ENCODE measurements at places on chromosomes 11 and 22.
A peak's percentile ranks its signal among the peaks of the same experiment; 100 is the strongest.

DNA sequence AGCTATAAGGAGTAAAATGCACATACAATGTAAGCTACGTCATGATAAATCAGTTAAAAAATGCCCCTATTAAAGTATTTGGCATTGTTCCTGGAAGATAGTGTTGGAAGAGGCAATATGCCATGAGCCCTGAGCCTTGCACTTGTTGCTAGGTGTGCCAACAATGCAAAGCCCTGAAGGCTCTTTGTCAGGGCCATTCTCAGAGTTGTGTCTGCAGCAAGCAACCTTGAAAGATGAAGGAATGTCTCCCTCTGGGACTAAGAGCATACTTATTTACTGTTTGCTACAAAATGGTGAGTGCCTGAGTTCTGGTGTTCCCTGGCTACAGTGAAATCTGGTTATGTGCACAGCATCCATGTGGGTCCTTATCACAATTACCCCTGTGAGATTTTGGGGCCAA, 322.3 kb upstream of the FAT3 start:
- no peak overlapping the region for H3K4me3 ChIP-seq
- H3K27me3 ChIP-seq = no peaks in the 10 kb centered on the region
- DNase-seq = no peak
- no peak overlapping the region for H3K27ac ChIP-seq
- H3K36me3 ChIP-seq = no peaks in the 10 kb centered on the region

DNA sequence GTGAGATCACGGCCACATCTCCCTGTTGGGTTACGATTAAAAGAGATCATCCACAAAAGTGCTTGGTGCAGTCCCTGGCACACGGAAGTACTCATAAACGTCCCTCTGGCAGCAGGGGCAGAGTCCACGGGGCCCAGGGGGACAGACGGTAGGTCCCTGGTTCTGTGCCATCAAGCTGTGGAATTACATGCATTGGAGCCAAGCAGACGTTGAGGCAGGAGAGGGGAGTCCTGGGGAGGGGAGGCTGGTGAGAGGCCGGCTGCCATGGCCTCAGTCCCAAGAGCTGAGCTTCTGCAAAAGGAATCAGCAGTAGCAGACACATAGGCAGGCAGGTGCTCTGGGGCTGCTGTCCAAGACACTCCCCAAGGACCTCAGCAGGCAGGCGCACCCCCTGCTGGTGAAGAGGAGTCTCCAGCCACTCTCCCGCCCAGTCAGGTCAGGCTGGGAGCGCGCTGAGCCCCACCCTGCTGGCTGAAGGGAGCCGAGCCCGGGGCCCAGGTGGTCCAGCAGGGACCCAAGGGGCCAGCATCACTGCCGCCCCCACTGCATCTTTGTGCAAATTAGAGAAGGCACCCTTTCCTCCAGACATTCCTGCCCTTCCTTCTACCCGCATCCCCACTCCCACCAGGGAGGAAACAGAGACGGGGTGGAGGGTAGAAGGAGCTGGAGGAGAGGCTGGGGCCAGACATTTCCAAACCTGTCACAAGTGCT, 7.6 kb upstream of the KCTD17 start:
- H3K27ac ChIP-seq = no peak overlapping the region
- H3K4me1 ChIP-seq = no peaks in the 10 kb centered on the region
- H3K36me3 ChIP-seq = no peaks in the 10 kb centered on the region
- no peaks in the 10 kb centered on the region for H3K27me3 ChIP-seq
- no peak overlapping the region for H3K4me3 ChIP-seq

GRCh38 chr11:90223248-90223585, 368 bp upstream of the CHORDC1 start:
- H3K4me1 ChIP-seq = no peaks in the 10 kb centered on the region
- no peaks in the 10 kb centered on the region for H3K27me3 ChIP-seq
- DNase-seq = no peak
- H3K36me3 ChIP-seq = no peaks in the 10 kb centered on the region
- H3K4me3 ChIP-seq = peak overlapping the region; percentile 44

DNA sequence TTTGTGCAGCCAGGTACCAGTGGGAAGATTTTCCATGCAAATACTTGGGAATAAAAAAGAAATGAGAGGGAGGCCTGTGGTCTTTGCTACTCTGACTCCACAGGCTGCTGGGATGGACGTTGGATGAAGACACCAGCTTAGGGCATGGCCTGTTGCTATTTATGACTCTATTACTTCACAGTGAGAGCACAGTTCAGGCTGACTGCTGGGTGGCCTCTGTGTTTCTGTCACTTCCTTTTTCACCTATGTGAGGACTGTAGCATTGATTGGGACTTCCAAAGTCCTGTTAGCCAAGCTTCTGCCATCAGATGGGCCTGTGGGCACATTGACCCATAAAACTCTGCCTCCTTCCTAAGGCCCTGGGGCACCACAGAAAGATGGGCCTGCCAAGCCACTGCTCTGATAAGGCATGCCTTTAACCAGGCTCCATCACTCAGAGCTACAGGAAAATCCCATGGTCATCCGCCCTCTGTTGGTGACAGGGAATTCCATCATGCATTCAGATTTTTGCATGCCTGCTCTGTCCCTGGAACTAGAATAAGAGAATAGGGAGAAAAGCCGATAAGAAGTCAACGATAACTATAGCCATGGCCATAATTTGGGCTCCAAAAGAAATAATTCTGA, 64.6 kb downstream of the KCNJ1 start:
- H3K4me1 ChIP-seq = no peaks in the 10 kb centered on the region
- H3K36me3 ChIP-seq = no peaks in the 10 kb centered on the region
- no peak overlapping the region for H3K4me3 ChIP-seq
- DNase-seq = no peak

DNA sequence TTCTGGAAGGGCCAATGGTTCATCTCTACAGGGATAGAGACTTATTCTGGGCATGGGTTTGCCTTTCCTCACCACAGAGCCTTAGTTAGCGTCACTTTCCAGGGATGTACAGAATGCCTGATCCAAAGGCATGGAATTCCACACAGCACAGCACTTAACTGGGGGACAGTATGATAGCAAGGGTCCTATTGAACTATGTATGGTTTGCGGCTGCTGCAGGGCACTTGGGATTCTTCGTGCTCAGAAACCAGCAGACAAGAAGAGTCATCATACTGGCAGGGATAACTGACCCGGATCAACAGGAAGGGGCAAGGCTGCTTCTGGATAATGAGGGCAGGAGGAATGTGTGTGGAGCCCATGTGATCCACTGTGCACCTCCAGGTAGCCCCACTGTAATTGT, 105.7 kb downstream of the SWAP70 start:
- no peaks in the 10 kb centered on the region for H3K36me3 ChIP-seq
- H3K4me1 ChIP-seq = peaks cover 22% of the 10 kb centered on the region
- no peak overlapping the region for H3K27ac ChIP-seq
- no peaks in the 10 kb centered on the region for H3K27me3 ChIP-seq
- no peak for DNase-seq
- no peak overlapping the region for H3K4me3 ChIP-seq

DNA sequence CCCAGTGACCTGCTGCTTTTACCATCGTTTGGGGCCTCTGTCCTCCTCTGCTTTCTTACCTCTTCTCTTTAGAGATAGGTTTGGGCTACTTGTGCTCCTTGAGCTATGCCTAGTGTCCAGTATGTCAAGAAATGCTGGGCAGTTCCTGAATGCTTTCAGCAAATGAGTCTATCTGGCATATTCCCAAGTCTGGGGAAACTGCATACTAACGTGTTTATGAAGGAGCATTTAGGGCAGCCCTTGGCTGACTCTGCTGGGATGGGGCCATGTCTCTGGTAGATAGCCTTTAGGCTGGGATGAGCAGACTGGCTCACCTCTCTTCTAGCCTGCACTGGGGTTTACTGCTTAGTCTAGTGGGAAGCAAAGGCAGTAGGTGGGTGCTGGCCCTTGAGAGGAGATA, 43.7 kb upstream of the SUSD2 start:
- H3K36me3 ChIP-seq = no peaks in the 10 kb centered on the region
- peaks cover 23% of the 10 kb centered on the region for H3K4me1 ChIP-seq
- H3K27me3 ChIP-seq = no peaks in the 10 kb centered on the region
- no peak overlapping the region for H3K4me3 ChIP-seq

GRCh38 chr11:122331079-122331478, 215.1 kb upstream of the BLID start:
- H3K4me1 ChIP-seq = no peaks in the 10 kb centered on the region
- DNase-seq = no peak
- H3K27me3 ChIP-seq = no peaks in the 10 kb centered on the region
- H3K4me3 ChIP-seq = no peak overlapping the region
- no peak overlapping the region for H3K27ac ChIP-seq
- no peaks in the 10 kb centered on the region for H3K36me3 ChIP-seq

- H3K36me3 ChIP-seq = peaks cover 6% of the 10 kb centered on the region
- H3K27ac ChIP-seq = no peak overlapping the region
- H3K27me3 ChIP-seq = no peaks in the 10 kb centered on the region
- no peak overlapping the region for H3K4me3 ChIP-seq
- DNase-seq = no peak
Measured at GRCh38 chr22:30009478-30009877, 70.8 kb upstream of the HORMAD2 start.

DNA sequence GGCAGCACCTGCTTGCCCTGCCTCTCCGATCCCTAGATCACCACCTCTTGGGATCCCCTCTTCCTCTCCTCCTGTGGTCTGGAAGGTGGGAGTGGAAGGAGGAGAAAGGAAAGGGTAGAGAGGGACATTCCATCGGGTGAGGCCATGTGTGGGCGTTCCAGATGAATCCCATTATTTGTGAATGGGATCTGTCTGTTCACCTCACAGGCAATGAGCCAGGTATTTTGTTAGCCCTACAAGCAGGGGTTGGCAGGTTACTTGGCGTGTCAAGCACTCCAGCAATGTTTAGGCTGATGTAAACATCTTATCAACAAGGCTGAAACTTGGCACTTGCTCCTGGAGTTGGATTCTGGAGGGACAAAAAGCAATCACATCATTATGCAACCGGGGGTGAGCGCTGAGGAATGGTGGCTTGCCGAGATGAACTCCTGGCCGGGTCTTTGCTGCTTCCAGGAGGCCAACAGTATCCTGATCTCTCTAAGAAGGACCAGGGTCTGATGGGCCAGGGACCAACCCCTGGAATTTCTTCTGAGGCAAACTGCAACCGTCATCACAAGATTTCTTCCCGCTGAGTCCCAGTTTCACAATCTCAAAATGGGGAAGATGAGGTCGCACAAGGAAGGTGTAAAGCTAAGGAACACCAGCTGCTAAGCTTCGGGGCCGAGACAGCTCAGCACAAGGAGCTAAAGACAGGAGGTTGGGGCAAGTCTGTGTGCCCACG, 7.8 kb downstream of the ADAMTS8 start:
- DNase-seq = peak; percentile 82
- H3K4me1 ChIP-seq = peaks cover 18% of the 10 kb centered on the region
- peak overlapping the region; percentile 13 for H3K27ac ChIP-seq
- no peaks in the 10 kb centered on the region for H3K36me3 ChIP-seq

DNA sequence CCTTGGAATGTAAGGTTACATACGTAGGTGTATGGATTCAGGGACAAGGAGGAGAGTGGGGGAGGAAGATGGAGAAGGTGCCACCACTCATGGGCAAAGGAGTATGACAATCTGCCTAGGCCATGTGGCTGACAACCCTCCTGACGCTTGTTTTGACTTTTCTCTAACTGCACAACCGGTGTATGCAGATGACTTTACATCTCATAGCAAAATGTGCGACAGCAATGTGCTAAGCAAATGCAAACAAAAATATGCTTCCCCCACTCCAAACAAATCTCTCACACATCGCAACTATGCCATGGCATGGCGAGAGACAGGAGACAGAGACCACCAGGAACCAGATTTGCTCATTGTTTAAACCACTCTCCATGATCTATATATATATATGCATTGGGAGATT, 191.8 kb downstream of the BLID start:
- H3K4me3 ChIP-seq = no peak overlapping the region
- H3K4me1 ChIP-seq = peaks cover 3% of the 10 kb centered on the region
- H3K27ac ChIP-seq = no peak overlapping the region
- H3K27me3 ChIP-seq = no peaks in the 10 kb centered on the region
- H3K36me3 ChIP-seq = no peaks in the 10 kb centered on the region

- no peak overlapping the region for H3K4me3 ChIP-seq
- H3K27ac ChIP-seq = no peak overlapping the region
- DNase-seq = no peak
- H3K36me3 ChIP-seq = peaks cover 7% of the 10 kb centered on the region
- H3K4me1 ChIP-seq = peaks cover 5% of the 10 kb centered on the region
Measured at GRCh38 chr22:19846620-19847344, 7.9 kb downstream of the GNB1L start.

DNA sequence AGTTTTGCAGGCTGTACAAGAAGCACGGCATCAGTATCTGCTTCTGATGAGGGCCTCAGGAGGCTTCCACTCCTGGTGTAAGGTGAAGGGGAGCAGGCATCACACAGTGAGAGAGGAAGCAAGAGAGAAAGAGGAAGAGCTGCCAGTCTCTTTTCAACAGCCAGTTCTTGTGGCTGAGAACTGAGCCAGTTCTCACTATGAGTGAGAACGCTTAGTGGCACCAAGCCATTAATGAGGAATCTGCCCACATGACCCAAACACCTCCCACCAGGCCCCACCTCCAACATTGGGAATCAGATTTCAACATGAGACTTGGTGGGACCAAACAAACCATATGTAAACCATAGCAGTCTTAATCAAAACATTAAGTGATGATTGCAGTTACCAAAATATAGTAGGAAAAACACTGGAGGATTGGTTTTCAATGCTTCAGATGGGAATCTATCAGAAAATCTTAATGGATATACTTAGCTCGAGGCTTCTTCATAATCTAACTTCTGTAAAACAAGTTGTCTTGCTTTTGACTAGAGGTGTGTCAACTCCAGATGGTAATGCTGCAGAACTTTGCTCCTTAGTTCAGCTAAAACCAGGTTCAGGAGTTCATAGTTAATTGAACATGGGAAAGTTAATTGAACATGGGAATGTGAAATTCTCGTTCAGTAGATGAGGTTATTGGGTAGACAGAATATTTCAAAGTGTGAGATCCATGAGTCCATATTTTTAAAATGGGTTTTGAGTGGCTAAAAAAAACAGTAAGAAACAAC, 12.2 kb downstream of the FAR1 start:
- H3K36me3 ChIP-seq = no peaks in the 10 kb centered on the region
- no peak overlapping the region for H3K4me3 ChIP-seq
- H3K27ac ChIP-seq = no peak overlapping the region
- H3K27me3 ChIP-seq = no peaks in the 10 kb centered on the region
- H3K4me1 ChIP-seq = no peaks in the 10 kb centered on the region

DNA sequence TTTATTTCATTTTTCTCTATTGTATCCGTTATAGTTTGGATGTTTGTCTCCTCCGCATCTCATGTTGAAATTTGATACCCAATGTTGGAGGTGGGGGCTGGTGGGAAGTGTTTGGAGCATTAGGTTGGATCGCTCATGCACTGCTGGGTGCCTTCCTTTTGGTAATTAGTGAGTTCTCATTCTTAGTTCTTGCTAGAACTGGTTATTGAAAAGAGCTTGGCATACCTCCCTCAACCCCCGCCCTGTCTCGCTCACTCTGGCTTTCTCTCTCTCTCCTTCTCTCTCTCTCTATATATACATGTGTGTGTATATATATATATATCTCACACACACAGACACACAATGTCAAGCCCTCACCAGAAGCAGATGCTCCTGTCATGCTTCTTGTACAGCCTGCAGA, 978.7 kb downstream of the DLG2 start:
- no peak overlapping the region for H3K4me3 ChIP-seq
- H3K27ac ChIP-seq = no peak overlapping the region
- H3K27me3 ChIP-seq = no peaks in the 10 kb centered on the region
- no peak for DNase-seq
- H3K36me3 ChIP-seq = no peaks in the 10 kb centered on the region

Measured in fibroblast of lung (primary cell).